Left lung (tissue), 14 donors: ENCODE measurements at places on chromosomes 3 and 15. TPM values are rescaled to one million over a fixed set of nuclear protein-coding genes. Genes with fewer than 3 reads are reported as not detected.
A peak's percentile ranks its signal among the peaks of the same experiment; 100 is the strongest.

Gene CHRFAM7A
- 6.2 TPM for polyA plus RNA-seq

Gene PTH1R
- 102 TPM for polyA plus RNA-seq

Gene STRIT1
- polyA plus RNA-seq: 0.17 TPM

Gene CYP19A1
- 0.18 TPM for polyA plus RNA-seq

Gene TMEM202
- not detected for polyA plus RNA-seq

Gene LTK
- polyA plus RNA-seq: 3.0 TPM

Gene LMAN1L
- not detected for polyA plus RNA-seq

Gene EIF4E3
- 14.5 TPM for polyA plus RNA-seq

Gene C3orf70
- polyA plus RNA-seq: 6.2 TPM

Gene MUC13
- not detected for polyA plus RNA-seq

Gene IL17RD
- polyA plus RNA-seq: 14.3 TPM

Gene HMG20A
- 72.7 TPM for polyA plus RNA-seq

DNA sequence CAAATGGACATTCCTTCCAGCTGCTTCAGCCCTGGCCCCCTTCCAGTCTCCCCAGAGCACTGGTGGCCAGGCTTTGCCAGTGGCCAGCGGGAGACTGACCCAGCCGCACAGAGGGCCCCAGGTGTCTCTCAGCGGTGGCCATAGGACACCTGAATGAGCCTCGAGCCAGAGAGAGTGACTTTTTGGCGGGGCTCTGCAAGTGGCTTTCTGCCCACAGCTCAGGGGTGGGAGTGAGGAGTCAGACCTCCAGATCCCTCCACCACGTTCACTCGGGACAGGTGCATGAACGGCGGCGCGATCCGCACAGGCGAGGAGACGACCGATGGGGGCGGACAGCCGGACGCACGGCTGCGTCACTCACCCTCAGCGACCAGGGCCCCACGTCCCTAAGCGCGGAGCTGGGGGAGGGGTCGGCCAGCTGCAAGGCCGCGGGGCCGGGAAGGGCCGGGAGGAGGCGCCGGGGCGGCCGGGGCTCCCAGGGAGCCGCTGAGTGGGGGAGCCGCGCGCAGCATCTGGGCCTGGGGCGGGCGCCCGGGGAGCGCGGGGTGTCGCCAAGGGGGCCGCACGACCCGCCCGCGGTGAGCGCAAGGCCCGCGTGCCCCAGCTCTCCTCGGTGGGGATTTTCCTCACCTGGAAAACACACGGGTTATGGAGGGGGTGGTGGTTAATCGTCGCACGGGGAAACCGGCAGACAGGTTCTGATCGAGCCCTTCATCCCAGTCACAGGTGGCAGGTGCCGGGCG, 57.1 kb downstream of the BDH1 start:
- DNase-seq: no peak

- no peak for DNase-seq
These were observed 657.0 kb upstream of the NAALADL2 start for GRCh38 chr3:174202116-174202515.

- DNase-seq: no peak
These were observed 271.3 kb upstream of the RGMA start for GRCh38 chr15:93360318-93360717.

GRCh38 chr3:53844262-53845102, 1.7 kb downstream of the CHDH start:
- no peak for DNase-seq

DNA sequence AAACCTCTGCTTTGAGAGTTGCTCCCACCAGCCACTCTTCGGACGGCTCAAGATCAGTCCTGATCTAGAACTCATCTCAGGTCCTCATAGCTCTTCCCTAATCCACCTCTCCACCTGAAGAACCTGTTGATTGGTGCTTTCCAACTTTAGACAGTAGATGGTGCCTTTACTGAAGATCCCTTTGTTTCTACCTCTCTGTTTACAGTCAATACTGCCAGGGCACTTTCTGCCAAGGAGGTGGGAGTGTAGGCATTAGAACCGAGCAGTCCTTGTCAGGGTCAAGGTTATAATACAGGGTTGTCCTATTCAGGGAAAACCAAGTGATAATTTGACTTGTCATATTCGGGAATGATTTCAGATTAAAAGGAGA, 1.2 kb downstream of the CGNL1 start:
- DNase-seq: no peak

- no peak for DNase-seq
These were observed 156.1 kb upstream of the ANKRD28 start for GRCh38 chr3:15953841-15954240.

DNA sequence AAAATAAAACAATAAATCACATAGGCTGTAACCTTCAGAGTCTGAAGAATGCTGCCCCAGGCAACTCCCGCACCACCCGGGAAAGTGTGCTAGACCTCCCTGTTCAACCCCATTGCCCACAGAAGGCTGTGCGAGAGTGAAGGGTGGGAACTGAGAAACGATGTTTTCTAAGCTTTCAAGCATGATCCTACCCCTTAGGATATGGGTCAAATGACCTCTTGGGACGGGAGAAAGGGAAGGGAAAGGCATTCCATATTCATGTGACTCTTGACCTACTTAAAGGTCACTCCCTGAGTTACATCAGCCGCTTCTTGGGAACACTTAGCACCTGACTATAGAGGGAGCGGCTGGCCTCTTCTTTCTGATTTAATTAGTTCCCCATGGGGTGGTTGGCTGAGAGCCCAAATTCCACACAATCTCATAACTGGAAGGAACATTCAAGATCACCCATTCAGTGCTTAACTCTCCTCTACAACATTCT, 114.7 kb upstream of the SLC24A5 start:
- no peak for DNase-seq

GRCh38 chr15:67184208-67184925, 70.1 kb downstream of the AAGAB start:
- DNase-seq: no peak

DNA sequence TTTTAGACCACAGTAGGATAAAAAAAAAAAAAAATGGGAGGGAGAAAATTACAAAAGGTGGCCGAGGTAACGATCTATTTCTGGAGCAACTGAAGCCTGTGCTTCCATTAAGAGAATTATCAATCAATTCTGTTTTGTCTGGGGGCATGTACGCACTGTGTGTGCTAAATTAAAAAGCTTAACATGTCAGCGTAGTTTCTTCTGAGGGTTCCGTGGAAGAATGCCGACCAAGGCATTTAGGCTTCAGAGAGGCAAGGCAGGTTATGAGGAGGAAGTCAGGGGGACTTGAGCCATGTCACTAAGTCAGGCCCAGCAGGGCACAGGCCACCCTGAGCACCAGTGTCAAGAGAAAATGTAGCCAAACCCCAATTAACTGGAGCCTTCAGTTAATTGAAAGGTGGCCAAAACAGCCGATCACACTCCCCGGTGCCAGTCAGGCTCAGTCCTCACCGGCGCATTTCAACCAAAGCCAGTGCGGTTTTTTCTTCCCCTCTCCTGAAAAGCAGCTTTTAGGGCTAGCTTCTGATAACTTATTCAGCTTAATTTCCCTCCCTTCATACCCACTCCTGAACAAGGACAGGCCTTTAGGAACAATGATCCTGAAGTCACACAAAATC, 113.9 kb downstream of the MEGF11 start:
- DNase-seq: no peak

DNA sequence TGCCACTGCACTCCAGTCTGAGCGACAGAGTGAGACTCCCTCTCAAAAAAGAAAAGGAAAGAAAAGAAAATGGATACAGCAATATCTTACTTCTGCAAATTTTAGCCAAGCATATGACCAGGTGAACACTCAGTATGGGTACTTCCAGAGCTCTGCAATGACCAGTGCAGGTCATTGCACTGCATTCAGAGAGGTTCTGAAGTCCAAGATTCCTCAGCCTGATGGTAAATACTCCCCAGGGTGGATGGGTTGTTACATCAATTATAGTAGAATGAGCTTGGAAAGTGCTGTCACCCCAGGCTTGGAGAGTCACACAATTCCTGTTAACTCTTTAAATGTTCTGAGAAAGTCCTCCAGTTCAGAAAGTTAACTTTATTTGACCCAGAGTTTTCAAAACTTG, 103.7 kb downstream of the RPLP1 start:
- DNase-seq: no peak

DNA sequence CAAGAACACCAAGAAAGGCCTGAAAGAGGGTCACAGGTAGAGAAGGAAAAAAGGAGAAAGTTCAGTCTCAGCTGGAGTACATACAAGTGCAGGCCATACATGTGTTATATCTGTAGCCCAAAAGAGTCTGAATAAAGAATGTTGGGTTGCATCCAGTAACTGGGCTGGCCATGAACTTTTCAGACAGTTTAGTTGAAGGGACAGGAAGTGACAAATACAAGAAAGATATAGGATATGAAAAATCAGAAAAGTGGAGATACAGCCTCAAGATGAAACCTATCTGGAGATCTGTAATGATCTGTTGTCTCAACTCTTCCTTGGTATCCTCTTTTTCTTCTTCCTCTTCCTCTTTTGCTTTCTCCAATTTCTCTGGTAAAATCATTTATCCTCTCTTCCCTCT, 671.7 kb downstream of the MECOM start:
- no peak for DNase-seq

- DNase-seq: peak; percentile 37
These were observed 407.3 kb upstream of the ONECUT1 start for GRCh38 chr15:53197426-53197839.

DNA sequence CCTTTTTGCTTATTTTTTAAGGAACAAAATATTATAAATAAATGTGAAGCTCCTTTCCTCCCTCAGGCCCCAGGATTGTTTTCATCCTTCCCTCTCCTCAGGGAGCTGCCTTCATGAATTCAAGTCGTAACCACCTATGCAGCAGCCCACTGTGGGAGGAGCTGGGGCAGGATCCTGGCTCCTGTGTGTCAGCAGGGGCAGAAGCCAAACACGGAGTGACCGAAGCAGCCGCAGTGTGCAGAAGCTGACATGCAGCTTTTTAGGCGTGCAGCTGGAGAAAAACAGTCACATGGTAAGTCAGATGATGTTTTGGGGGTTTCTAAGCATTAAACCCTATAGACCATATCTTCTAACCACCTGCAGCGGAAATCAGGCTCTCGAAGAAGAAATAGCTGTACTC, 231.3 kb downstream of the OCA2 start:
- DNase-seq: no peak

GRCh38 chr3:194333212-194333980, 17.7 kb downstream of the CPN2 start:
- peak; percentile 98 for DNase-seq

GRCh38 chr3:12968541-12968940, 104.7 kb downstream of the IQSEC1 start:
- no peak for DNase-seq

GRCh38 chr3:47376393-47376792, 4.4 kb upstream of the PTPN23 start:
- no peak for DNase-seq

GRCh38 chr3:63662500-63662899, 10.0 kb downstream of the SNTN start:
- no peak for DNase-seq

- no peak for DNase-seq
These were observed 2.7 kb downstream of the ZMAT3 start for GRCh38 chr3:179068779-179069530.

DNA sequence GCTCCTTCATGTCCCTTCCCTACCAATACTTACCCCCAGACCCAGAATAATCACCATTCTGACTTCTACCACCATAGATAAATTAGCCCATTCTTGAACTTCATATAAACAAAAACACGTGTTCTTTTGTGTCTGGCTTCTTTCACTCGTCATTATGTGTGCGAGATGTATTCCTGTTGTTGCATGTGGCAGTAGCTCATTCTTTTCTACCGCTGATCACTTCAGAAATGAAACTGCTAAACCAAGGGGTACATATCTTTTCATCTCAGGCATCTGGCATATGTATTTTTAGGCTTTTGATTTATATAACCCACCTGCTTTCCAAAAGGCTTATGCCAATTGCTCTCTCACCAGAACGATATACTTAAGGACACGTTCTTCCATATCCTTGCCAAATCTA, 13.8 kb upstream of the SCG3 start:
- DNase-seq: no peak

DNA sequence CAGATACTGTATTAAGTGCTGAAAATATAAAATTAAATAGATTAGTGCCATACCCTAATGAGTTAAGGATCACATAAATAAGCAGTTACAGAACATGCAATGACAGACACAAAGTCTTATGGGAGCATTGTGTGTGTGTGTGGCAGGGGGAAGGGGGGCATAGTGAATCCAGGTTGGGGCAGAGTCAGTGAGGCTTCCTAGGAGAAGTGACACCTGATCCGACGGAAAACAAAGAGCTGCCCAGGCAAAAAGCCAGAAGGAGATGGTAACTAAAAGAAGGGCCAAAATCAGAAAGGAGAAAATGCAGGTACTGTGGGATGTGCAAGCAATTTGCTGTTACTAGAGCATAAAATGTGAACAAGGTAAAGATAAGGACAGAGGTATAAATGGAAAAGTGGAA, 80.1 kb upstream of the CHRM5 start:
- DNase-seq: no peak

- DNase-seq: no peak
These were observed 264.7 kb upstream of the KCNH8 start for GRCh38 chr3:18883571-18883970.

DNA sequence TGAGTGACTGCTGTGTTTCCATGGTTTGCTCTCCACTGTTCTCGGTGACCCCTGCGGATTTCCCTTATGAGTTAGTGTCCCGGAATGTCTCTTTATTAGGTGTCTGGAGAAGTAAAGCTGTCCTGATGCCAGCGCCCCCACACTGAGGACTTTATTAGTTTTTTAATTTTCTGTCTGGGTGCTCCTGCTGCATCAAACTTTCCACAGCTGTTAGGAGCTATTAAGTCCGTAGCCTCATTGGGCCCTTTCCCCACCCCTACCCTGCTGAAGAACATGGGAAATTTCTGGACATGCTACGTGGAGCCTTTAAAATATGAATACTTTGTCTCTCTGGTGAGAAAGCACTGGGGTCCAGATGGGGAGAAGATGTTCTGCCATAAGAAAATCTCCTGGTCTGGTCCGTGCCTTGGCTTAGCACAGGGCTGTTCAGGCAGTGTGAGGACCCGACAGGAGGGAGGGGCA, 161.7 kb upstream of the HES1 start:
- no peak for DNase-seq

- no peak for DNase-seq
These were observed 22.7 kb upstream of the CD96 start for GRCh38 chr3:111519178-111519855.
